NCI-H510A (cell line): ENCODE measurements at places on chromosomes 4 and X.
A peak's percentile ranks its signal among the peaks of the same experiment; 100 is the strongest.

DNA sequence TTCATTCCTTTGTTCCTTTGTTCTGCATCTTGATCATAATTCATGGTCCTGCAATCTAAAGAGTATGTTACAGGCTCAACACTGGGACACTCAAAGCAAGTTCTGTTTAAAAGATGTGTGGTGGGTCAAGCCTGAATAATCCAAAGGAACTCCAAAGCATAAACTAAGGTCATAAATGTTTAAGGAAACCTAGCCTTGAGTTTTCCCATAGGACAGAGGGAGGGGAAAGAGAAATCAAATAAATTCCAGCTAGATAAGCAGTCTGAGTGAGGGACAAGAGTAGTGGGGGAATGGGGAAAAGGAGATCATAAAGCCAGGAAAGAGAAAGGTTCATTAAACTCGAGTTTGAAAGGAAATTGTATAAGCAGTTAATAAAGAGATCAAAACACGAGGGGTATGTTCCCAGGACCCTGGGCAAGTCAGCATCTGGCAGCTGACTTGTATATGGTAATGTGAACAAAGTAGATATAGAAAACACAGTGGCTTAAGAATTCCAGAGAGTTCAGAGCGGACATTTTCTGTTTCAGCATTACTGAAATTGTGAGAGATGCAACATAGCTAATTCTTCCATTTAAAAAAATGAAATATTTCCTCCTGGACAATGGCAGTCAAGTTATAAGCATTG is 125.8 kb upstream of the EDNRA start:
- no peak for DNase-seq

GRCh38 chr4:140012688-140013486 is 141.1 kb downstream of the MAML3 start:
- peak; percentile 13 for DNase-seq

DNA sequence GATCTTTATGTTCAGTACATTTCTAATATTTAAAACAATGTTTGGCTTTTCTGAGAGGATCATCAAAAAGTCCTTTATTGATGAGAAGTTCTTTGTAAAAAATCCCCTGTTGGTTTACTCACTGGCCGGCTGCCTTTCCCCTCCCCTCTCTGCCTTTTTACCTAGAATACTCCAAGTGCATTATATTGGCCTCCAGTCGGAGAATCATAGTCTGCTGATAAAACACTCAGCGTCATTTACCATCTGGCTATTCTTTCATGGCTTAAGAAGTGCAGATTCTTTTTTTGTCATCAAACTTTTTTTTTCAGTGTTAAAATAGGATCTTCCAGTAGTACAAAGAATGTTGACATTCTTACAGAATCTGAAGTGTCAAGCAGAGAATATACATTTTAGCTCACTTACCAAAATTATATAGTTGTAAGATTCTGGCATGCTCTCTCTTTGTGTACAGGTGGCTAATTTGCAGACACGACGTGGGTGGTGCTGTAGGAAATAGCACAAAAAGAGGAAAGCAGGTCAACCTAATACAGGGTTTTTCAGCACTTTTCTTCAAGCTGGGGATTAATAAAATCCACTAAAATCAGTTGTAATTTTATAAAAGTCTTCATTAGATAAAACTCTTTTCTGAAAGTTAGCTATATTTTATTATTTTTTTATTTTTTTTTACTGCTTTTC is 731.8 kb downstream of the KCTD8 start:
- no peak for DNase-seq

DNA sequence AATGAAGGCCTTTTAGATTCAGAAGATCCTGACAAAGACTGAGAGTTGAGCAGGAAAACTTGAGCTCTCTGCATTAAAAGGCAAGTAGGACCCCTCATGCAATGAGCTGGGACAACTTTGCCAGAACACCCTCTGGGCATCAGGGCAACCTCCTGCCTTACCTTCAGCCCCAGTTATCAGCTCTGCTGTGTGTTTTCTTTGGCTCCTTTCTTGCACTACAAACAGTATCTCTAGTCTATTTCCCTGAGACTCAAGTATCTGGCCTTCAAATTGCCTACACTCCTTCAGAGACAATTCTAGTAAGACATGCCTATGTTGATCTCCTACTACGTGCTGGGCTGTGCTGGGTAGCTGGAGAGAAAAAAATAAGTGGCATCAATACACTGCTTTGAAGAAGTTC is 192.2 kb downstream of the MID1IP1 start:
- no peak for DNase-seq

DNA sequence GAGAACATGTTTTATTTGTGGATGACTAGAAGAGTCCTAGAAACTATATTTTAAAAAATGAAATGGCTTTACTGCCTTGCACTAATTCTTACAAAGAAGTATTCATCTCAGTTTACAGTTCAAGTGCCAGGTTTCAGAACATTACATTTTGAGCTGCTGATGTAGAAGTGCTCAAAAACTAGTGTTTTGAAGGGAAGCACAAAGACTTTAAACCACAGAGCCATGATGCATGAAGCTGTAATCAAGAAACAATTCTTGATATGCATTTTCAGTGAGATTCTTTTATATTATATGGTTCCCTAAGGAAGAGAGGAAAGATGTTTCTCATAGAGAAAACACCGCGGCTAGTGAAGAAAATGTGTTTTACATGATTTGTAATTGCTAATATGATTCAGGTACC is 1163.0 kb downstream of the RAPGEF2 start:
- no peak for DNase-seq
